ENCODE measurements at places on chromosomes 12 and 14.

DNA sequence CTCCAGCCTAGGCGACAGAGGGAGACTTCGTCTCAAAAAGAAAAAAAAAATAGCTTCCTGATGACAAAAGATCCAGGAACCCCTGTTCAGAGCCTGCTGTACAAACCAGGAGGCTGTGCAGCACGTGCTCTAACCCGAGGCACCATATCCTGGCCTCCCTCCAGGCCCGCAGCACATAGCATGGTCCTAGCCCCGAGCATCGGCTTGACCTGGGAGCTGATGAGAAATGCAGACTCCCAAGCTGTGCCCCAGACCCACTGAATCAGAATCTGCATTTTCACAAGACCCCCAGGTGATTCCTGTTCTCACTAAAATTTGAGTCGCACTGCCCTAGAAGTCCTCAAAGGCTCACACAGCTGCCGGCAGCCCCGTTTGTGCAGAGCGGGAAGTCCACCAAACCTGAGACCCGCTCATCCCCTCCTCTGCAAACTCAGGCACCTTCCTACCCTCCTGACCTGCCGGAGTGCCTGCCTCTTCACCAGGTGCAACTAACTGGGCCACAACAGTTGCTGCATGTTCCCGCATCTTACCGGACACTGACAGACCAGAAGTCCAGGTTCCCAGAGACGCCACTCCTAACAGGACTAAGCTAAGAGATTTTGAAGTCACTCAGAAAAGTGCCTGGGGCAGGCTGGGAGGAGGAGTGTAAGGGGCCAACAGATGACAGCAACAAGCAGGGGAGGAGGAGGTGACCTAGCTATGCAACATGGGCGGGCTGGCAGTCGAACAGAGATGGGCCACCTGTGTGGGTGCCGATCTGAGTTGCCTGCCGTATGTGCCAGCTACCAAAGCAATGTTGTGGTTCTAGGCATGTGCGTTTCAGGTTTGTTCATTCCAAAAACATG, 24.0 kb upstream of the RIN3 start:
- no peak for DNase-seq

DNA sequence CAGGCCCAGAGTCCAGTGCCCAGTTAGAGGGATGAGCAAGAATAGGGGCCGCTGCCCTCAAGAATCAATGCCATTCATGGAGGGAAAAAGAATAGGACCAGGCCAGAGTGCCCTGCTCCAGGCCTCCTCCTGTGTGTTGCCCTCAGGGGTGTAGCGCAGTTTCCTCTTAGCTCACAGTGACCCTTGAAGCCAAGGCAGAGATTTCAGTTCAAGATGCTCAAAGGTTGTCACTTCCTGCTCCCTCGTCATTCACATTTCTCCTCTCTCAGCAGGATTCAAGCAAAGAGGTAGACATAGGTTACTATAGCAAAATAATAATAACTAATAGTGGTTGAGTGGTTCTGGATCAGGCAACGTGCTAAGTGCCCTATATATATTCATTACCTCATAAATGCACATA, 55.1 kb upstream of the PELI2 start:
- no peak for DNase-seq

- DNase-seq: no peak
Measured at GRCh38 chr14:24264298-24264697, 1.3 kb upstream of the TGM1 start.

GRCh38 chr12:91588874-91589454, 406.3 kb upstream of the DCN start:
- DNase-seq: no peak

- no peak for DNase-seq
Measured at GRCh38 chr14:99512110-99512449, 30.9 kb downstream of the CCNK start.

DNA sequence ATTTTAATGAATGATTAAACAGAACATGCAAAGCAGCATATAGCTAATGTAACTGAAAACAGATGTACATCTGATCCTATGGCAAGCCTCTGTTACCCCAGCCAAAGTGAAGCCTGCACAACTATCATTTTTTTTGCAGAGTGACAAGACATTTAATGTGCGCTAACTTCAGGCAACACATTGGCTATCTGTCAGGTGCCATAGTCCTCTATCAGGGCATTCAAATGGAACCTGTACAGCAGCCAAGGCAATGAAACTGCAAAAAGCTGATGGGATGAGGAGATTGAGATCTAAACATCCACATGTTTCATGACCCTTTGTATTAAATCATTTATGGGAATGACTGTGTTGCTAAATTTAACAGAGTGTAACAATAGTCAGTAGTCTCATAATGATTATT, 1088.5 kb upstream of the TMEM132C start:
- DNase-seq: no peak

DNA sequence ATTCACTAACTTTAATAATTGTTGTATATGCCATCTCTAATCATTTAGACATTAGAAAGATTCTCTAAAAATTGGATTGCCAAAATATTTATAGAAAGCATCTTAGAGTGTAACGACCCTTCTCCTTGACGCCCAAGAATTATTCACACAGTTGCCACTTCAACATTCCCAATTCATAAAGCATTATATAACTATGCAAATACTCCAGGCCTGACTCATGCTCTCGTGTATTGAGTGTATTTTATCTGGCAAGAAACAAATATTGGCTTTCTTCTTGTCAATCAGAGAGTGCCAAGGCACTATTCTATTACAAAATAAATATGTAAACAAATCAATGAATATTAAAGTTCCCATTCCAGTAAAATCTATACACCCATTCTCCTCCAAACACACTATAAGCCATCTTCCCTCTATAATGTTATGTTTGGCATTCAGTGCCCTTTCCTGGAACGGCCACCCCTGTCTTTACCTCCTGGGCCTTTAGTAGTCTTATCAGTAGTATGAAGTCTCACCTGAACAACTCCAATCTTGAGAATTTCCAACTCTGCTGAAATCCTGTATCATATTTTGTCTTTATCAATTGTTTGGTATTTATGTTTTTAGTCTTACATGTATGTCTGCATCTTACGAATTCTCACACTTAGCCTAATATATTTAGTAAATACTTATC, 182.6 kb downstream of the PIK3C2G start:
- DNase-seq: no peak

GRCh38 chr14:71235875-71236274, 328.6 kb downstream of the PCNX1 start:
- peak; percentile 62 for DNase-seq

- no peak for DNase-seq
Measured at GRCh38 chr12:50062728-50063460, 5.5 kb downstream of the ASIC1 start.

- no peak for DNase-seq
Measured at GRCh38 chr12:104422441-104422840, 34.3 kb upstream of the CHST11 start.

DNA sequence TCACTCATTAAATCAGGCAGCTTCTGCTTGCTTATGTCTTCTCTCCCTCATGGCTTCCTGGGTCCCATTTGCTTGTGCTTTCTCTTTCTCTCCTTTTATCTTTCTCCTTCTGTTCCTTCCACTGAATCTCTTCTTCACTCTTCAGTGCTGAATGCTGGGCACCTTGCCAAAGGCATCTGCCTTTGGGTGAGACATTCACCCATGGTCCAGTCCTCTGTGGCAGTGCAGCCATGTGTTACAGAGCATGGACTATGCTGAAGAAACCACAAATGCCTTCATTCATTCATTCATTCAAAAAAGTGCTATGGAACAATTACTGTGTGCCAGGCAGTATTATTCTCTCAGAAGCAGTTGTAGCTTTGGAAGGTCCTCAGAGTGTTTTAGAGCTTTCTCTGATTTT, 344.4 kb upstream of the STXBP6 start:
- DNase-seq: no peak

DNA sequence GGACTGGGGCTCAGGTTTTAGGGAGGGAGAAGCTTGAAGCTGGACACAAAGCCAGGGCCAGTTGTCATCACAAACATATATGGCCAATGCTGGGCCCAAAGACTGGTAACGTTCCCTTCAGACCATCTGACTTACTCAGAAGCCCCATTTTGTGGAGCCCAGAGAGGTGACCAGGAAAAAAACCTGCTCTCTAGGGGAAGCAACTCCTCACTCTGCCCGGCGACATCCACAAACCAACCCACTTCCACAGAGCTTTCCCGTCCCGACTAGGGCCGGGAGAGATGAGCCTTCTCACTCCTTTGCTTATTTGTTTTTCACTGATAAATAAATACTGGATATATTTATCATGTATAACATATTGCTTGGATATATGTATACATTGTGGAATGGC, 180.9 kb upstream of the RTL1 start:
- no peak for DNase-seq

DNA sequence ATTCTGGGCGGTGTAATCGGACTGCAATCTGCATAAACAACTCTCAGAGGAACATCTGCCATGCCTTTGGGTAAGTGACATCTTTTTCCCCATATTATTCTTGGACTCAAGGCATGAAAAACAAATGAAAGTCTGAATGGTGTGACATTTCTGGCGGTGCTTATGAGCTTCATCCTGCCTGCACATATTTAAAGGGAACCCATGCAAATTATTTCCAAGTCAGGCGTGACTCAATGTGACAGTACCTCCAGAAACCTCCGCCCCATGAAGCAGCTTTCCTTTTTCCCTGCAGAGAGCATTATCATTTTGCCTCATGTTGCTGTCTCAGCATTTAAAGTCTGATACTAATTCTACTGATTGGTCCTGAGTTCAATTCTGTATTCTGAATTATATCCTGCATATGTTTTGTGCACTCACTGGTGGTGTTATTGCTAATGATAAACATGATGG, 585.4 kb downstream of the SNAPC1 start:
- no peak for DNase-seq

DNA sequence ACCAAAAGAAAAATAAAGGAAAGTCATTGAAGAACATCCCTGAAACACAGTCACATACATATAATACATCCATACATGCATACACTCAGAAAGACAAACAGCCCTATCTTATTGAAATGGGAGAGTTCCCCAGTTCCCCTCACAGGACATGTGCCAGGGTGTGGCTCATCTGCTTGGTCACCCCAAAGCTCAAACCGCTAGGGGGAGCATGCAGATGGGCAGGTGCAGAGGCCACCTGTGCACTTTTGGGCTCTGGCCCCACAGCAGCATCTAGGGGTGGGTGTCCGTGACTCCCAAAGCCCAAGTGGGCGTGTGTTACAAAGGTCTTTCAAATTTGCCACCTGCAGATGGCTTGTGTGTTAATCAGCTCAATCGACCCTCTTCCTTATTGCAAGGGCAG, 75.2 kb downstream of the CMAS start:
- no peak for DNase-seq

DNA sequence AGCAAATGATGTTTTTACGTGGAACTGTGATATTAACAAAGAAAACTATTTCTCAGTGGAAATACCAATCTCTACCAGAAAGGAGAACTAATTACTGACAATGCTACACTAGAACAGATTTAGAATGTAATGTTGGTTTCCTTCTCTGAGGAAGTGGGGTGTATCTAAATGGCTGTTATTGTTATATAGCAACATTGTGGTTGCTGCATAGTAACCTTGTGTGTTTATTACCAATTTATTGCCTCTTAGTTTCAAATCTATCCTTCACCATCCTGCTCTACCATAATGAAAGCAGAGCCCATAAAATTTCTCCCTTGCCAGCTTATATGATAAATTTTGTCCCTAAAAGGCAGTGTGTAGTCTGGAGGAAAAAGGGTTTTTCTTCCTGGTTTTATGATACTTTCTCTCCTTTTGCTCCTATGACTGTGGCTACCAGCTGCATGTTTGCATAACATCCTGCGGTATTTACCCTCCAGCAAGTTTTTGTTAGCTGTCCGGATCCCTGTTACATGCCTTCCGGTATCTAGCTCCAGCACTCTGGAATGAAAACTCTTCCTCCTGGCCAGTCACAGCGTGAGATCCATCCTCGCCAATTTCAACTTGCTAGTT, 5.7 kb upstream of the KLRK1 start:
- DNase-seq: no peak

DNA sequence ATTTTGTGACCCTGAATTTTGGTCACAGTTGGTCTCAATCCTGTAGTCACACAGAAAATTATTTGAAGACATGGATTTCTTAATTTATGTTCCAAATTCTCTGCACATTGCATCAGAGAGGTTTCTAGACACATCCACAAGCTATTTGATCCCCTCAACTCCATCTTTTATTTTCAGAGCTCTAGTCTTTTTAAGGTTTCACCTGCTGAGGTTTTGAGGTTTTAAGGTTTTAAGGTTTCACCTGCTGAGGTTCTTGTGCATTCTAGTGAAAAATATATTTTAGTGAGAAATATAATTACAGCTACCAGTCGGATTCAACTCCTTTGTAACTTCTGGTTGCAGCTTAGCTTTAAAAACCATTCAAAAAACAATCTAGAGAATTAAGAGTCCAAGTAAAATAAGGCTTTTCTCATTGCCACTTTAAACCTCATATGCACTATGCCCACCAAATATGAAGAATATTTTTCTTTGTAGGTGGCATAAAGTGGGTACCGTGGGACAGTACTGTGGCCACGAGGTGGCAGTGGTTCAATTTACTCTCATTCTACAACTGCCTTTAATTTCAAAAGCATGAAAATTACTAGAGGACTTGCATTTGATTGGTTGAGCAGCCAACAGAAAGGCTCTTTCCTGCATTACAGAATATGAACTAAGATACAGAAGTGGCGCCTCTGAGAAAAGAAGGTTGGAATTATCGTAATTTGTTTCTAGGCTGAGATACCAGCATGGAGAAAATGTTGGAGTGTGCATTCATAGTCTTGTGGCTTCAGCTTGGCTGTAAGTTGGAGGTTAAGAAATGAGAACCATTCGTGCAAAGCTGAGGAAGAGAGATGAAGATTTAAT, 366.5 kb upstream of the OR4E1 start:
- no peak for DNase-seq

DNA sequence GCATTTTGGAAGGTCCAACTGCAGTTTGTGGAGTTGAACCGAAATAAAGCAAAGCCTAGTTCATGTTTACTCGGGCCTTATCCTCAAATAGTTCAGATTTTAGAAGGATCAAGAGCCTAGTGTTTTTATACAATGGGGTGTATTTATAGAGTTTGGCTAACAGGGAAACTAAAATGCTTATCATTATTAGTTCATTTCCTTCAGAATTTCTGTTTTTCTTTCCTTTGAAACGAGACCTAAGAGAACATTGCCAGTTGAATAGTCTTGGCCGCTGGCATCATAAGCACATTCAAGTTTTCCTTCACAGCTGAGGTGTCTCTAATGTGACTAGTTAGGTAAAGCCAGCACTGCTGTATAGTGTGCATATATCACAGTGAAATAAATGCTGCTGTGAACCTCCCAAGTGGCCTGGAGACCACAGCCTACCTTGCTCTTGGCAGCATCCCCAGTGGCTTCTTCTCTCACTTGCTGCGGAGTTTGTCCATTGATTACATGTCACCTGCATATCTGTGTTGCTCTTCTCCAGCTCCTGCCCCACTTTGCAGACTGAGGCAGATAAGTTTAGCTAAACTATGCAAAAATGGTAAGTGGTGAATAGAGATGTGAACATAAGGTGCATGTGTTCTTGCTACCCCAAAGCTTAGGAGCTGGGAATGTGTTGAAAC, 88.8 kb downstream of the ANO6 start:
- DNase-seq: no peak
